ENCODE measurements at places on chromosomes 16 and 17.

DNA sequence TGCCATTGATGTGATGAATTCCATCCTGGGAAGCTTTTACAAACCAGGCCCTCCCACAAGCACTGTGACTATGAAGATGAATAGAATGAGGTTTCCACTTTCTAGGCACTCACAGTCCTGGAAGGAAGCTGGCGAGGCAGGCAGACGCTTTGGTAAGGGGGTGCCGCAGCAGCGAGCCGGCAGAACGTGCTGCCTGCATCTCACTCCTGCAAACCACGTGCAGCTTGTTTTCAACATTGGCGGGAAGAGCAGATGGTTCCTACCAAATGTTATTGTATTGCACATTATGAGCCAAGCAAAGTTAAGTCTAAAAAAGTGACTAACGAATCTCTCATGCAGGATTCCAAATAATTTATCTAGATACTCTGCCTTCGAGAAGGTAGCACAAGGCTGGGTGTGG, 3.7 kb upstream of the DNAI2 start:
- no peak for DNase-seq

- DNase-seq = no peak
Measured at GRCh38 chr17:72342627-72343527, 222.1 kb downstream of the SOX9 start.

GRCh38 chr16:67760206-67760955, 41.3 kb upstream of the GFOD2 start:
- no peak for DNase-seq

DNA sequence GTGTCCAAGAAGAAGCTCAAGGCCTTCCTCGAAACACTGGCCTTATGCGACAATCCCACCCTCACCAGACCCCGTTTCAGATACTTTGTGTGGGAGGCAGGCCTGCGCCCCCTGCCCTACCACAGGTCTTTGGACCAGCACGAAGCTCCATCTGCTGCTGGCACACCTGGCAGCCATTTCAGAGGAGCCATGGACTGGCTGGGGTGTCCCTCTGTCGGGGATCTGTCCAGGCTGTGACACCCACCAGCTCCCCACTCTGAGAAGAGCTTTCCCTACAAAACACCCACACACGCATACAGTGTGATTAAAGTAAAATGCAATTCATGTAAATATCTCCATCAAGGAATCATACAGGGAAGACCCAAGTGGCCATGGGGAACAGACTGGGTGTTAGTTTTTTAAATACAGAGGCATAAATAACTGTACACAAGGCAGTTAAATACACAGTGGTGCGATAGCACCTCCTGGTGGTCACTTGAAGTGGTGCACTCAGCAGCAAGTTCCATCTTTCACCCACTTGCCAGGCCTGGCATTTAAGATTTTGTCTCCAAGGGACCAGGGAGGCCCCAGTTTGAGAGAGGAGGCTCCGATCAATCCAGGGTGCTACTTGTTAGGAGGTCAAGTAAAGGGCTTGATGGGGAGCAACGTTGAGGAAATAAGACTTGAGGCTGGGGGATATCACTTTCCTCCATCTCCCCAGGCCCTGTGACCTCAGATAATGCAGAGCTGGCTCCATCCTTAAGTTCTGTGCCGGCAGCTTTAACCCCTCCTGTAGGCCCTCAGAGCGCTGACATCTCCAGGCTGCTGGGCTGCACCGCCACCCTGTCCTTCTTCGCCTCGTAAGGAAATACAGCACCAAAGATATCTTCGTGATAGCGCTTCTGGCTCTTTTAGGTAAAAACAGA, 43.6 kb downstream of the NOS2 start:
- DNase-seq = peak; percentile 45

DNA sequence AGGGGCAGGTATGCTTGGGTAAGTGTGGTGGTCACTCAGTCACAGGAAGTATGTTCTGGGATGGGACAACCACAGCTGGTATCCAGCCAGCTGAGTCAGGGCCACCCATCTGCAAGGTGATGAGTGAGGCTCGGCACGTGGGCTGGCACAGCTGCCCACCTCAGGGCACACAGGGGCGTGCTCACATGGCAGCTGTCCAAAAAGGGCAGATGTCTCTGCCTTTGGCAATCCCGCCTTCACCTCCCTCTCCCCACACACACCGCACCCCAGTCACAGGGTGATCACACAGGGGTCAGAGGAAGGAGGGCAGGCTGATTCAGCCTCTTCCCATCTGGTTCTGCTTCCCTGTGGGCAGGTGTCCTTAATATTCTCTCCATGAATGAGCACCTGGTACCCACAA, 85.9 kb upstream of the TOB1 start:
- no peak for DNase-seq

DNA sequence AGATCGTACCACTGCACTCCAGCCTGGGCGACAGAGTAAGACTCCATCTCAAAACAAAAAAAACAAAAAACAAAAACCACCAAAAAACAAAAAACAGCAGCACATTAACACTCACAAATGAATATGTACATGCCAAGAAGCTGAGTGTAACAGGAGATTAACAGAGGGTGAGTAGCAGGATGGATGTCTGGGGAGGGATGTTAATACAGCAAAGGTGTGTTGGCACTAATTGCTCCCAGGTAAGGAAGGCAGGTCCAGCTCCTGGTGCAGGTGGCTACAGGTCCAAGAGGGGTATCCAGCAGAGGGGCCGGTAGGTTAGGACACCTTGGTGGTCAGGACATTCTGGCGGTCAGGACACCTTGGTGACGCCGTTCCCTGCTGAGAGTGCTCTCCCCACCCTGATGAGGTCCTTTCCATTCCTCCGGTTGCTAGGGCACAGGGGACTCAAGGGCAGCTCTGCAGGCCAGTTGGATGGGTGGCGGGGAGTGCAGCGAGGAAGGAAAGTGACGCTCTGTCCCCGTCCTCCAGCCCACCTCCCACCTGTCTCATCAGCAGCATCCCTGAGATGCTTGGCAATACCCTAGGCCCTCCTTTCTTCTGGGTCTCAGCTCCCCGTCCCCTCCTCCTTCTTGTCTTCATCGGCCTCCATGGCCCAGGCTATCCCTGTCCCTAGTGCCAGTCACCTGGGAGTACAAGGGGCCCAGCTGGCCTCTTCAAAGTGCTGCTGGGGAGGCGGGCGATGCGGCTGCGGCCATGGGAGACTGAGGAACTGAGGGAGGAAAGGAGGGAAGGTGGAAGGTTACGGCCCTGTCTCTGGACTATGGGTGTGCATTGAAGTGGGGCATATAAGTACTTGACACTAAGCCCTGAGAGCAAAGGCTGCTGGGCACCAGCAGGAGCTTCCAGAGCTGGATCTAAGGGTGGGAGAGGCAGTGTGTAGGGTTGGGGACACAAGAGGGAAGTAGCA, 10.7 kb upstream of the GFAP start:
- DNase-seq = no peak

DNA sequence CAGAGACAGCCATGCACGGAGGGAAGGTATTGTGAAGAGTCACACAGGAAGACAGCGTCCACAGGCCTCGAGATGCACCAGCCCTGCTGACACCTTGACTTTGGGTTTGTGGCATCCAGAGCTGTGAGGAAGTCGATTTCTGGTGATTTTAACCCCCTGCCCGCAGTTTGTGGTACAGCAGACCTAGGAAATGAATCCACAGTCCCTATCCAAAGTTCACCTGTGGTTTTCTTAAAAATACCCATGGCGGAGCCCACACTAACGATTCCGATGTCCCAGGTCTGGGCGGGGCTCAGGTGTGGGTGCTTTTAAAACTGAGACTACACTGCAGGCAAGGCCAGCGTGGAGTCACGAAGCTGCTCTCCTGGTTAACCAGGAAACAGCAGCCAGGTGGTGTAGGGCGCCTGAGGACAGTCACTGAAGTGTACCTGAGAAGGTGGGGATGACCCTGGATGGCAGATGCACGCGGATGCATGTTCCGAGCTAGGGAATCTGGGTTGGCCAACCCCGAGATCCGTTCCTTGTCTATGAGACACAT, 14.4 kb upstream of the MEAK7 start:
- peak; percentile 35 for DNase-seq

GRCh38 chr16:4344983-4345835, 5.9 kb downstream of the PAM16 start:
- no peak for DNase-seq

DNA sequence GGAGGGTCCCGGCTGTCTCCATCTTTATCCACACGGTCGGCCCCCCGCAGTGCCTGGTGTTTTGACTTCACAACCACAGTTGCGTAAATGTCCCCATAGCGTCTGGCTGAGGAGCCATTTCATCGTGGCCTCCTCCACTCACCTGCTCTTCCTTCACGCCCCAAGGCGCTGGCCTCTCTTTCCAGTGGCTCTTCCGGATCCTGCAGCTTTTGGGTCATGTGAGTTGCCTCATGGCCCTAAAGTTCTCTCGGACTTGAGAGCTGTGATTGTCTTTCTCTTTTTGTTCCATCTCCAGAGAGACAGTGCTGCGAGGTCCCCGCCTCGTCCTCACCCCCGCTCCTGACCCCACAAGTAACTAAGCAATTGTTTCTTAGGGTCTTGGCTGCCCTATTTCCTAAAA, 22.7 kb downstream of the FLYWCH1 start:
- DNase-seq = no peak

DNA sequence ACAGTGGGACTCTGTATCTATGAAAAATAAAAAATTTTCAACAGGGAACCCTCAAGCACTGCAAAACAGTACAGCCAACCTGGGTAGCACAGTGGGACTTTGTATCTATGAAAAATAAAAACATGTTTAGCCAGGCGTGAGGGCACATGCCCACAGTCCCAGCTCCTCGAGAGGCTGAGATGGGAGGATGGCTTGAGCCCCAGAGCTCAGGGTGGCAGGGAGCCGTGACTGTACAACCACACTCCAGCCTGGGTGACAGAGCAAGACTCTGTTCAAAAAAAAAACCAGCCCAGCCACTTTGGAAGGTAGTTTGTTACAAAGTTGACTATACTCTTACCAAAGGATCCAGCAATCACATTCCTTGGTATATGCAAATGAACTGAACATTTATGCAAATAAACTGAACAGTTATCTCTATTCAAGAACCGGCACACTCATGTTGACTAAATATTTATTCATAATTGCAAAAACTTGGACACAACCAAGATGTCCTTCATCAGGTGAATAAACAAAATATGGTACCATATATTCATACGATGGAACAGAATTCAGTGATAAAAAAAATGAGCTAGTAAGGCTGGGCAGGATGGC, 5.2 kb downstream of the RPH3AL start:
- no peak for DNase-seq

GRCh38 chr17:39667945-39668924, at the start of gene PNMT:
TSS of gene PNMT (plus strand) at chr17:39668453. CDS start at chr17:39668476, 23 bp downstream.
- peak; percentile 56 for DNase-seq

- no peak for DNase-seq
Measured at GRCh38 chr17:33653399-33653788, 360.3 kb upstream of the ASIC2 start.

DNA sequence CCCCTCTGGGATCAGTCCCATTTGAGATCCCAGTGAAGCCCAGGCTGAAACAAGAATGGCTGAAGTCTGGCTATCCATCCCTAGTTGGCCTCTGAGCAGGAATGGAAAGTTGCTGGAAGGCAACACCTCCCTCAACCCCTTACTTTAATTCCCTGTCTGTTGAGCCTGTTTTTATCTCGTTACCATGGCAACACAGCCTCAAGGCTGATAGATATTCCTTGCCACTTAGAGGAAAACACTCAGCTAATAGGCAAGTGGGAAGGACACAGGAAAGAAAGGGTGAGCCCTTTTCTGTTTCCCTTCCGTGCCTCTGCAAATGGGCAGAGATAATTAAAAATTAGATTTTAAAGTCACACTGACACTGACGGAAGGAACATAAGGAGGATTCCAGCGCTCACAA, 75.5 kb upstream of the CLEC3A start:
- DNase-seq = no peak

DNA sequence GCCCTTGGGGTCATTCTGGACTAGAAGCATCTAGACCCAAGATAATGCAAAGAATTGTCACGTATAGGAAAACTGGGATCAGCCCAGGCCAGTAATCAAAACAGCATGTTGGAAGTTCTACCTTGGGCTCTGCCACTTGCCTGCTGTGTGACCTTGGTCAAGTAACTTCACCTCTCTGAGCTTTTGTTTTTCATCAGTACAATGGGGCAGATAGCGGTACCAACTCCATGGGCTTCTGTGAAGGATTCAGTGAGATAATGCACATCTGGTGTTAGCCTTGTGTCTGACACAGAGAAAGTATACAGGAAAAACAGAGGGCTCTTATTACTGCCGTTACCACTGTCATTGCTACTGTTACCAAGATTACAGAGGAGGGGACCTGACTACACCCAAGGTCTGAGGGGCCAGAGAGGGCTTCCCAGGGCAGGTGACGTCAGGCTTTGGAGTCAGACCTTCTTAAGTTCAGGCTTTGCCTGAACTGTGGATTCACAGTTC, 24.6 kb downstream of the CMIP start:
- no peak for DNase-seq

DNA sequence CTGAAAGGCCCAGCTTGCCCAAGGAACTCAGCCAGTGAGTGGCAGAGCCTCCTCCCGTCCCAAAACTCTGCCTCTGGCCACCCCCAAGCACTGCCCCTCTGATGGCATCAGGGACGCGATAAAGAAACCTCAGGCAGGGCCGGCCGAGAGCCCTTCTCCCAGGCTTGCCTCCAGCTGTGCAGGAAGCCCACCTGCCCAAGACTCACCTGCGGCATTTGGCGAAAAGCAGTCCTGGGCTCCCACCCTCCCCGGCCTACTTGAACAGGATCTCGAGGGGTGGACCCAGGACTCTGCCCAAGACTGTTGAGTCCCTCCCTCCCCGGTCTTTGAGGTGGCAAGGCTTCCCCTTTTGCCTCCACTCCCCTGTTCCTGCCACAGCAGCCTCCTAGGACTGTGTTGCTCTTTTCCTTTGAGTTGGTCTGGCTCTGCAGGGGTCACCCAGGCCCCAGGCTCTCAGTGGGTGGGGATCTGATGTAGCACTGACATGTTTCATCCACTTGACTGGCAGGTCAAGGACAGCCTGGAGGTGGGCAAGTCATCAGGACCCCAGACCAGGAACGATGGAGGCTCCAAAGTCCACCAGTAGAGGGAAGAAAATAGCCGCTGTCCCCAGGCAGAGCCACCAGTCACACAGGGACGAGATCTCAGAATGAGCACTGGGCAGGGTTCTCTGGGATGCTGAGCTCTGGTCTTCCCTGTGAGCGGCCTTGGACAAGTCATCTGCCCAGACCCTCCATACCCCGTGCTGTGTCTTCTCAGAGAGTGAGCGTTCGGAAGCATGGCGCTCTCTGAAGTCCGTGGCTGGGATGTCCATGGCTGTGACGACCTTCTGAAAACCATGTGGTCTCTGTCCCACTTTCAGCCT, 111.0 kb upstream of the TNRC6C start:
- DNase-seq = no peak

GRCh38 chr16:31267332-31268032, 7.7 kb downstream of the ITGAM start:
- DNase-seq = no peak
